ENCODE measurements at places on chromosomes 5 and 9. TPM values are rescaled to one million over a fixed set of nuclear protein-coding genes. Genes with fewer than 3 reads are reported as not detected.

DNA sequence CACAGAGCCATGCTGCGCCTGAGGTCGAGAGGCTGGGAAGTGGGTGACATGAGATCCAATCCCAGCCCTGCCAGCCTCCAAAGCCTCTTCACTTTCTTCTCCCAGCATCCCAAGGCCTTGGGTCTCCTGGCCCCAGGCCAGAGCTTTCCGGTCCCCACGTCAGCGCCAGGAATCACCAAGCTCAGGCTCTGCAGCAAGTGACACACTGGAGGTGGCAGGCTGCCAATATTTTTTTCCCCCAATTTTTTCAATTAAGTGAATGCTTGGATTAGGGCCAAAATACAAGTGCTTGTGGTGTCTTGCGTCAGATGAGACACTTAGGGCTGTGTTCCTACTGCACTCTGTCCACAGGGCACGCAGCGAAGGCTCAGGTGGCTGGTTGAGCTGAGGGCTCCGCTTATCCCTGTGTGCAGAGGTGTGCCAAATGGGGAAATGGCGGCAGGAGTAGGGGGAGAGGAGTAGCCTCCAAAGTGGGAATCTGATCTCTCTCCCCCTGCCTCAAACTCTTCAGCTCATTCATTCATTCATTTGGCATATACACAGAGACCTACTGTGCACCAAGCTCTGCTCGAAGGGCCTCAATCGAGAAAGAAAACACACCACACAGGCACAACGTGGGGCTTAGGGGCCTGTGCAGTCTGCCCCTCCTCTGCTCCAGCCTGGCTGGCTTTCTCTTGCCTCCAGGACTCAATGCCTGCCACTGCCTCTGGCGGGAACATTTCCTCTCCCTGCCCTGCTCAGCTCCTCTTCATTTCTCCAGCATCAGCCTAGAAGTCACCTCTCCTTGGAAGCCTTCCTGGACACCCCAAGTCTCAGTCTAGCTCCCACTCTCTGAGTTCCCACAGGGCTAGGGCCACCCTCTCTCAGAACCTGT, 16.6 kb downstream of the SH3PXD2B start:
- peak; percentile 88 for DNase-seq

DNA sequence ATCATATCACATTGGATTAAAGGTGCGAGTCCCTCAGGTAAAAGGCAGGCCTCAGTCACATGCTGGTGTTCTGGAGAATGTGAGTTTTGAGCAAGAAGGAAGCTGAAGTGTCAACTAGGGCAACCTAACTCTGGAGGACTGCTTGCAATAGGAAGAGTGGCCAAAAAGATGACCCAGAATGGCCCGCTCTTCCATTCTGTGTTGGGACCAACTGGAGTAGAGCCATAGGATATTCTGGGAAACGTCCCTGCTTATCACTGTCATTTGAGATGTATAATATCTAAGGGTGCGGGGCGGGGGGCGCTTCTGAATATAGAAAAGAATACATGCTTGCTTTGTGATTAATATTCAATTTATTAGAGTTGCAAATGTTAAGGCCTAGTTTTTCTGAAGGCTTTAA, 7.1 kb upstream of the TRIM7 start:
- no peak for DNase-seq

DNA sequence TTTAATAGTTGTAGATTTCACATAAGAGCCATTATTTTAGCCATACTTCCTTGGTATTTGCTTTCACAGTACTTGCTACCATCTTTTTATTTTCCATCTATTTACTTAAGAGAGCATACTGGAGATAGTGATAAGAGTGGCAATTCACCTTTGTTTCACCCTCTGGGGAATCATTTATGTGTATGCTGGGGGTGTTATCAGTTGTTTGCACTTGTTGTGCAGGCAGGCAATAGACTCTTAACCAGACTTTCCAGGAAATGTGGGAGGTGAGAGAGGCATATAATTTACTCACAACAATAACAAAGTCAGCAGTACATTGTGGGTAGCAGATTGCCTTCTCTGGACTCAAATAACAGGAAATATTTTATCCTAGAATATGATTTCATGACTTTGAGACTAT, 1018.3 kb downstream of the CDH12 start:
- DNase-seq: no peak

GRCh38 chr9:69673311-69673640, 1.1 kb upstream of the APBA1 start:
- DNase-seq: no peak

DNA sequence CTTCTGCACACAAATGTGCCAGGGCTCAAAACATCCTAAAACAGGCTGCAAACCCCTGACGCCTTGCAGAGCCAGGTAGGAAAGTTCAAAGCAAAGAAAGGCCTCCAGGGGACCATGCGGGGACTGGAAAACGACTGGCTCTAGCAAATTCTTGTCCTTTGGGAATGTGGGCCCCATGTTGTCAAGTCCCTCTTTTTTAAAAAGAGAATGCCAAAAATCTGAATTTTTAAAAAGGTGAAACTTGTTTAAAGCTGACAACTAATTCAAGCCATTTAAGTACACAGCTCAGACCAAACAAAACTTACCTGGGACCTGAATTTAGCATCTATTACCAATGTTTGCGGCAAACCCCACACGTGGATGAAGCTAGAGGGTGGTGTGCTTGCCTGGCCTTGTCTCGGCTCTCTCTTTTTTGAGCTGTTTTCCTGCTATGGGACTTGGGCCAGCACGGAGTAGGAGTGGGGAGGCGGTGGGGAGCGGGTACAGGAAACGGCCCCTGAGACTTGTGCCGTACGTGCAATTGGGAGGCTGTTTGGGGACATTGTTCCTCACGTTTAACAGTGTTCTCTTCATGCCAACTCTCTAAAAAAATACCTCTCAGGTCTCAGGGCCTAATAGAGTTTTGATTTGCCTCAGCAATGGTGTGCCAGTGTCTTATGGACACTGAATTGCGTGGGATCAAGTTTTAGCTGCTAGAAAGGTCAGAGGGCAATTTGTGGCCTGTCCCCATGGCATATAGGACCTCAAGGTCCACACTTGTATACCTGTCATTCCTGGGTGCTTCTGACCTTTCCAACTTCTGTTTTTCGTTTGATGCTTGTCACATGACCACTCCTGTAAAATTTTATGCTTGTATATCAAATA, 15.1 kb upstream of the PHF19 start:
- DNase-seq: no peak

DNA sequence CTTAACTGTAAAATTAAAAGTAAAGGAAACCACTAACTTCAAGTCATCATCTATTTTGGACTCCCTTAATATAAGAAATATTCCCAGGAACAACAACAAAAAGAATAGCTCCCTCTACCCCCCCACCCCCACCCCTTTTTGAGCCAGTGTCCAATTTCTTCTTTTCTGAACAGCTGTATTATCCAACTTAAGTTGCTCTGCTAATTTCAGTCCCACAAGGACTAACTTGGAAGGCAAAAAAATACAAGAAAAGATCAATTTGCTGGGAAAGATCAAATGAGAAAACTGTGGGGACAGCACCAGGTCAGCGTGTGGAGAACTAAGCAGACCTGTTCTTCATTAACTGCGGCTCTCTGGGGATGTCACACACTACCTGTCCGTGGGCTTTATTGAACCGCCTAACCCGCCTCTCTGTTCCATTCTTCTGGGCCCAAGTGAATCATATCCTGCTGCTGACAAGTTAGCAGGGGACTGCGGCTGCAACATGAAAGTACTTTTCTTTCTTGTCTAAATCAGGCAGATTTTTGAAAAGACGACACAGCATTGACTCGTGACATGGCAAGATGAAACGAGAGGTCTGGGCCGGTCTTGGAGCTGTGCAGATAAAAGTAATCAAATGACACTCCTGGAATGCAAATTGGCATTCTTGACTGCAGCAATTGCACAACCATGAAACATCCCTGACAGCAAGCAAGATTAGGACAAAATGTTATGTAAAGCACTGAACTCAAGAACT, 2.7 kb downstream of the BNC2 start:
- peak; percentile 30 for DNase-seq

DNA sequence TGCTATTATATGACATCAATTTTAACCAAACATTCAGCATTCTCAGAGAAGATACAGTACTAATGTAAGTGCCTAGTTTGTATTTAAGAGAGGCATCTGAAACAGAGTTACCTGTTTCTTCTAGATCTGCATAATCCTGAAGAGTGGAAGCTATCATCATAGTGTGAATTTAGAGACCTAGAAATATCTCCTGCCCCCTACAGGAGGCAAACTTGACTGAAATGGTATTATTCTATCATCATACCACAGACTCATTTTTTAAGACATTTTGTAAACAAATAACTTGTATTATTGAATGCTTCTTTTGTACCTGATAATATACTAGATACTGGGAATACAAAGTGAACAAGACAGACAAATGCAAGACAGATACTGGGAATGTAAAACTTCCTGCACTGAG, 216.8 kb upstream of the RPS23 start:
- DNase-seq: no peak

DNA sequence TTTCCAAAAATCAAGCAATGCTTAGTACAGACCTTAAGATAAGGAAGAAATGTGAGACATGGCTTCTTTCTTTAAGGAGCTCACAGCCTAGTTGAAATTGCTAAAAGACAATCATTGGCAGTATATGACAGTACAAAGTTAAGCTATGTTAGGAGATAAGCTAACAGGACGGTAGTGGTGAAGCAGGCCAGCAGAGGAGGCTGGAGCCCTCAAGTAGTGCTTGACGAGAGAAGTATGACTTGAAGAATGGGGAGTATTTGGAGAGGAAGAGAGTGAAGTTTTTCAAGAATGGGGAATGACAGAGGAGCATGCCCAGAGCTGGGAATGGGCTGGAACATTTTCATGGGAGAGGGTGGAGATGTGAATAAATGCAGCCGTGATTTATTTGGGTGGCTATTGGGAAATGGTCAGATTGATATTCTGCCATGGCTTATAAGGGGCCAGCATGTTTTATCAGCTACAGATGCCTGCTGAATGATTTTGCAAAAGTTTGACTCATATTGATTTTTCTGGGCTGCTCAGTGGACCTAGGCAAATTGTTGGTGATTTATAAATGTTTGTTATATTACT, 43.7 kb downstream of the LURAP1L start:
- DNase-seq: peak; percentile 24

GRCh38 chr5:31106278-31106677, 87.2 kb upstream of the CDH6 start:
- no peak for DNase-seq

- DNase-seq: no peak
Measured at GRCh38 chr5:62115014-62115413, 191.0 kb upstream of the KIF2A start.

- DNase-seq: no peak
Measured at GRCh38 chr9:98378206-98378780, 122.8 kb upstream of the TBC1D2 start.

DNA sequence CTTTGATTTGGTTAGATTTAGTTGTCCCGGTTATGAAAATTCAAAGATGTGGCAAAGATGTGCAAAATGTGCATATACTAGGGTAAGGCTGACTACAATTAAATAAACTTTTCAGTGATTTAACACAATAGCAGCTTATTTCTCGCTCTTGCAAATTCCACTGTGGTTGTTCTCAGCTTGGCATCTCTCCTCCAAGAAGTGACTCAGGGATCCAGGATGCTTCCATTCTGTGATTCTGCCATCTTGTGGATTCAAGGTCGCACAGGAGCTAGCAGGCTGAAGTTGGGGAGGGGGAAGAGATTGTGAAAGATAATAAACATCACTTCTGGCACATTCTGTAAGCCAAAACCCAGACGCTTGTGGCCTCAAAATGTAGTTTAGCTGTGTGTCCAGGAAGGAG, 60.1 kb upstream of the TGFBR1 start:
- DNase-seq: no peak

GRCh38 chr9:33264003-33264472, 470 bp downstream of the BAG1 start:
- DNase-seq: peak; percentile 66

FAM153A gene
- 5.2 TPM for total RNA-seq

ENC1 gene
- 5.5 TPM for total RNA-seq

CDH6 gene
- 2.2 TPM for total RNA-seq

INSYN2B gene
- total RNA-seq: 0.29 TPM
